ENCODE measurements at places on chromosomes 7 and 10.

- DNase-seq, result no peak
Measured at GRCh38 chr10:6494936-6495592, 85.0 kb downstream of the PRKCQ start.

DNA sequence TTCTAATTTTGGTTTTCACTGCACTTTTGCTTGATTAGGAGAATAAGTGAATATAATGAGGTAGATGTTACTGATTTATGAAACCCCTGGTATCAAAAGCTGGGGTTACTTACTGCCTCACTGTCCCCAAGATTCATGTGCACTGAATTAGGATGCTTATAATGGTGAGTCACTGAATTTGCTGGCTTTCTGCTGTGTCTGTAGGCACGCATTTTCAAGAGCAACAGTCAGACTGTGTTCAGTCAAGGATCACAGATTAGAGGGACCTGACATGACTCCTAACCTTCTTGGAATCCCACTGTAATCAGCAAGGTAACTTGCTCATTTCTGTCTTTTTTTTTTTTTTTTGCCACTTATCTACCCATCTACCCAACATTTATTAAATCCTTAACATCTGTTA, 59.7 kb downstream of the GPR85 start:
- no peak for DNase-seq

- no peak for DNase-seq
Measured at GRCh38 chr7:24948739-24949138, 31.2 kb downstream of the OSBPL3 start.

GRCh38 chr10:32386623-32387260, 39.8 kb upstream of the EPC1 start:
- no peak for DNase-seq

DNA sequence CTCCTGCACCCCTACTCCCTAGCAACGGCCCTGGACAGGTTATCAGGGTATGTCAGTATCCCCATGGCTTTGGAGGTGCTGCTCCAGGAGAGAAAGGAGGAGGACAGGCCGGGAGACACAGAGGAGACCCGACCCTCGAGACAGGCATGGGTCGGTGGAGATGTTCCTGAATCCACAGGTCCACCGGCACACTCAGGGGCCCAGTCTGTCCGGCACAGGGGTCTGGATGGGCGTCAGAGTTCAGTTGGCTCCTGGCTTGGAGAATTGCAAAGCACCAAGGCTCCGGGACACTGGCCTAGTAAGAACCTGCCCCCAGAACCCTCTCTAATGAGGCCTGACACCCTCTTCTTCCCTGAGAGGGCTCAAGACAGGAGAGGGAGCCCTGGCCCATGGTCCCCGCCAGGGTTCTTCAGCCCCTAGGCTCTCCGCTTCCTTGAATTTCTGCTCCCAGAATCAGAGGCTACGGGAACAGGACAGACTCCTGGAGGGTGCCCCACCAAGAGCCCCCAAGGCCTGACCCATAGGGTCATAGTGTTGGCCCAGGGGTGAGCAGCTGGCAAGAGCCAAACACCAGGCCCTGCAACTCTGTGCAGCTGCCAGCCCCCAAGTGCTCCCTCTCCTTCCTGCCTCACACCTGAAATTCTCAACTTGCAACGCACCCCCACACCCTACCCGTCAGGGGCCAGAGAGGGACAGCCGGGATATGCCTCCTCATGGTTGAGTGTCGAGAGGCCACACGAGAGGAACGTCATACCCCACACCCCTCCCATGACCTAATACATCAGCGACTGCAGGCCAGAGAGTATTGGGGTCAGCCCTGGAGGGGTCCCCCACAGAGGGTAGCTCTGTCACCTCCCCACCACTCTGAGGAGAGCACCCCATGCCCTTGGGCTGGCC, 5.5 kb upstream of the IRF5 start:
- no peak for DNase-seq

GRCh38 chr7:47720141-47720906, 138.4 kb upstream of the TNS3 start:
- no peak for DNase-seq

DNA sequence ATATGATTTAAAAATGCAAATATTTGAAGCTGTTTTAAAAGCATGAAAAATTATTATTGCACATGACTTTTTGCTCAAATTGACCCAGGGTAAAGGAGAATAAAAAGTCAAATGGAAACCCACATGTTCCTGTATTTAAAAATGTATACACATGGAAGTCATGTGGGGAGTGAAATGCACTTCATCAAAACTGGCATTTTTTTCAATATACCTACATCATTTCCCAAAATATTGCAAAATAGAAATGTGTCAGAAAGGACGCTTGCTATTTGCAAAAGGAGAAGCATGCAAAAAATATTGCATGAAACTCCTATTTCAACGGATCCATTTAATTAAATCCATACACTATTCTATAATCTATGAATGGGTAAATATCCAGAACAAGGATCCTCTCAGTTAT, 117.0 kb downstream of the POU6F2 start:
- DNase-seq, result no peak

- no peak for DNase-seq
Measured at GRCh38 chr10:97097084-97097433, 88.7 kb downstream of the SLIT1 start.

DNA sequence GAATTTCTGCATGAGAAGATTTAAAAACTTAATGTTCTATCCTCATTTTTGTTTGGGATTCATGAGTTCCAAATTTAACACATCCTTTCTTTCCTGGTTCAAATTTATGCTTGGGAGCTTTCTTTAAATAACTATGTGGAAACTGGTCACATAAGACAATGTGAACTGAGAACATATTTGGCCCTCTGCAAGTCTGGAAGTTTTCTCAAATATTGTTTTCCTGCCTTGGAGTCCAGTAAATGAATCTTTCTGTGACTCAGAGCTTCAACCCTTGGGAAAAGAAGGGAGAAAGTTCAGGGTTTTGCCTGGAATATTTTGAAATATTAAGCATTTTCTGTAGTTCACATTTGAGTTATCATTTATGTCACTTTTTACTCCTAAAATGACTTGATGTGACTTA, 559.0 kb upstream of the NRP1 start:
- DNase-seq, result no peak

- DNase-seq, result no peak
Measured at GRCh38 chr10:26727005-26727404, 29.5 kb downstream of the PDSS1 start.

DNA sequence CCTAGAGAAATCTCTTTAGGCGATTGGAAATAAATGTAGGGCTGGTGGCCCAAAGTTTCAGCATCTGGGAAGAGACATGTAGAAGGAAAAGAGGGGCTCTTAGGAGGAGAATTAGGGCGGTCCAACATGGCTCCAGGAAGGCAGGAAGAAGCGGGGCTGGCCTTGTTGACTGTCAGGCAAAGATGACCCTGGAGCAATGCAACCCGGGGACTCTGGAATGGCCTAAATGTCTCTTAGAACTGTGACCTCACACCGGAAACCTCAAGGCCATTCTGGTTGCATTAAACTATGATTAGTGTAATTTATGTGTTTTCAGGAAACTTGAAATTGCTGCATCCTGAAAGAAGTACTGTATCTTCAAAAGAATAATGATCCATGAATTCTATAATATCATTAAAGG, 66.8 kb downstream of the NRP1 start:
- no peak for DNase-seq

GRCh38 chr7:32072397-32072796, 2.2 kb upstream of the PDE1C start:
- DNase-seq, result no peak

DNA sequence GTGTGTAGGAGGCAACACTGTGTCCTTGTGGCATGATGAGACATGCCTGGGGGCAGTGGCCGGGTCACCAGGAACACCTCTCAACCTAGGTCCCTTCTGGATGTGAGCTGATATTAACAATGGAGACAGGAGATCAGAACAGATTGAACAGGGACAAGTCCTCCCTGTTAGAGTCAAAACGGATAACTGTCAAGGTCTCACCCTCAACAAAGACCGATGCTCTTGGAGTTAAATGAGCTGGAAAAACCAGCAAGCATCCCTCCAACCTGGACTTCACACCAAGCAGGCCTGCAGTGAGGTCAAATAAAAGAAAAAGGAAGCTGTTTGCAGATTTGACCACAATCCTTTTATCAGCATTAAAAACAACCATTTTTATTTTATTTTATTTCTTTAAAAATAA, 49.0 kb downstream of the SLIT1 start:
- no peak for DNase-seq

GRCh38 chr10:79189853-79190435, 121.2 kb downstream of the ZMIZ1 start:
- DNase-seq, result no peak

- no peak for DNase-seq
Measured at GRCh38 chr7:30927559-30927958, 15.9 kb downstream of the AQP1 start.

GRCh38 chr10:94879214-94879613, 59.2 kb upstream of the CYP2C9 start:
- no peak for DNase-seq

GRCh38 chr10:25575343-25575742, 358.7 kb upstream of the MYO3A start:
- no peak for DNase-seq

- DNase-seq, result peak; percentile 24
Measured at GRCh38 chr10:49594594-49594993, 15.5 kb upstream of the SLC18A3 start.

- no peak for DNase-seq
Measured at GRCh38 chr7:155545348-155545747, 1.0 kb downstream of the CNPY1 start.

DNA sequence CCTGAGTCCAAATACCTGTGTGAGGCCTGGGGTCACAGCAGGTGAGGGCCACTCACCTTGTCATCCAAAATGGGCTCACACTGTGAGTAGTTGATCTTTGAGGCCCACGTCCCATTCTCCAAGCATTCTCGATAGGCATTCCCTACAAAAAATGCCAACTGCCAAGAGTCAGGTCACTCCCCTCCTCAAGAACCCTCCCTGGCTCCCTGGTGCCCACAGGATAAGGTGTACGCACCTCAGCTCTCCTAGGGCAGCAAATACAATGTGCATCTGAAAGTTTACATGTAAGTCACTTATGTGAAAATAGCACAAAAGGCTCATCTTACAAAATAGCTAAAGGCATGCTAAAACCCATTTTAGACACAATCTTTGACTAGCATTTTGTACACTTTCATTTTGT, 15.1 kb downstream of the CRHR2 start:
- DNase-seq, result no peak

DNA sequence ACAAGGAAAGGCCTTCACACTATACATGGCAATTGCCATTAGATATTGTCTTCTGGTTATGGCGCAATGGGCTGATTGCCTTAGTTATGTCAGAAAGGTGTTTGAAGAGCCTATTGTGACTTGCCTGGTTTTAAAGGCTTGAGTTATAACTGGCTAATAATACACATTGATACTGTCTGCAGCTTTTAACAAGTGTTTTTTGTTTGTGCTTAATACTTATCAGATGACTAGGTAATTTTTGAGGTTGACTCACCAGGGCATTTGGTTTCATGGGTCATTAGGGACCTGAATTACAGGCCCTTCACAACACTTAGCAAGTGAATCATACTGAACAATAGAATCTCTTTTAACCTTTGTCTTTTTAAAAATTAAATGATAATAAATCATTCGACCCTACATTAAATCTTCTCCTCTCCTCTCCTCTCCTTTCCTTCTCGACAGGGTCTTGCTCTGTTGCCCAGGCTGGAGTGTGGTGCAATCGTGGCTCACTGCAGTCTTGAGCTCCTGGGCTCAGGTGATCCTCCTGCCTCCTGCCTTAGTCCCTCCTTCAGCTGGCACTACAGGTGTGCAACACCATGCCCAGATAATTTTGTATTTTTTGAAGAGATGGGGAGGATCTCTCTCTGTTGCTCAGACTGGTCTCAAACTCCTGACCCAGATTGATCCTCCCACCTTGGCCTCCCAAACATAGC, 196.3 kb downstream of the JCAD start:
- DNase-seq, result peak; percentile 71

DNA sequence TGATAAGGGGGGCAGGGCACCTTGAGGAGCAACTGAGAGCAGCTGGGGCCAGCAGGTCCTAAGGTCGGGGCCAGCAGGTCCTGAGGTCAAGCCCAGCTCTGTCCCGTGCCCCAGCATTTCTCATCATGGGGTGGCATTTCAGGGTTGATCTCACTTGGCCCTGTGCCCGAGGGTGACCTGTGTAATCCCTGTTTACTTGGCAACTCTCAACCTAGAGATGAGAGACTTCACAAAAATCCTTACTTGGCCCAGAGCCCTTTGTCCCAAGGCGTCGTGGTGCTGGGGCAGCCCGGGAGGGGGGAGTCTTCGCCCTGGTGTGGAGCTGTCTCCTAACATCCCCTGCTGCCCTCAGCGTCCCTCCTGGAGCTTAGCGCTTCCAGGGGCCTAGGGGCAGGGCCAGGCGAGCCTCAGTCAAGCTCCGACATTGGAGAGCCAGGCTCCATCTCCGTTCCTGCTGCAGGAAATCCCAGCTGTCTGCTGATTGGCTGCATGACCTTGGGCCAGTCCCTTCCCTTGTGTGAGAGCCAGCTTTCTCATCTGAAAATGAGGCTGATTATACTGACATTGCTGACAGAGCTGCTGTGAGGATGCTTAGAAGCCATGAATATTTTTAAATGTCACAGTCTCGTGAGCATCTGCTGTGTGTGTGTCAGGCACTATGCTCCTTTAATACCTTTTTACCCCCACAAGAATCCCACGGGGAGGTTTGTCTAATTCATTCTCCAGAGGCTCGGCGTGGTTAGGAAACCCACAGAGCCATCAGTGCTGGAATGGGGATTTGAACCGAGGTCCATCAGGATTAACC, 94.3 kb downstream of the ZMIZ1 start:
- no peak for DNase-seq

- DNase-seq, result no peak
Measured at GRCh38 chr10:36703179-36703578, 422.2 kb upstream of the ANKRD30A start.

DNA sequence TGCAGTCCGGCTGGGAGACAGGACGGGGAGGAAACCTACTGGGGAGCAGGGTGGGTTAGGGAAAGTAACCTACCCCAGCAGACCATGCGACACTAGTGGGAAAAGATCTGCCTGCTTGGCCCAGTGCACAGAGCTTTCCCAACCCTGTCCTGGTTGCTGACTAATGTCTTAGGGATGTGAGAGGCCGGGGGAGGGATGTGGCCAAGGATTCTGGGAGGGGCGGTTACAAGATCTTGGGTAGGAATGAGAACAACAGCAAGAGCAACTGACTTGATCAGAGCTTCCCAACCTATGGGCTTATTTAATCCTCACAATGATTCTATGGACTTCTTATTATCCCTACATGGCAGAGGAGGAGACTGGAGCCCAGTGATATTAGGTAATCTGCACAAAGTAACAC, 24.0 kb upstream of the EIF5AL1 start:
- DNase-seq, result peak; percentile 76

GRCh38 chr7:14988941-14989340, 86.4 kb upstream of the DGKB start:
- peak; percentile 23 for DNase-seq

GRCh38 chr7:84144480-84144879, 50.1 kb downstream of the SEMA3A start:
- DNase-seq, result no peak

DNA sequence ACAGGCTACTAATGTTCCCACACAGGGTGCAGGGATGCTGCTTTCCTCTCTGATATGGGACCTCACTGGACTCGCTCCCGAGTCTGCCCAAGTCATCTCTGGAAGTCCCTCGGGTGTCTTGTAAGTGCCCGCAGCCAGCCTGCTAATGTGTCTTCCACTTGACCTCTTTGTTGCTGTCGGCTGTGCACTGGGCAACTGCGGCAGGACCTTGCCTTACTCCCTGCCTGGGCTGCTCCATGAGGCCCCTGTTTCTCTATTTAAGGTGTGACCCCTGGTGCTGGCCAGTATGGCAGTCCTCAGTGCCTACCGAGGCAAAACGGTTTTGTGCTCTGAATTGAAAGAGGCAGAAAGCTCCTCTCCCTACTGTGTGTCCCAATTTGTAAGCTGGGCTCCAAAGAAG, 88.8 kb upstream of the DUSP5 start:
- DNase-seq, result no peak
